ENCODE measurements at places on chromosomes 7 and 10.

DNA sequence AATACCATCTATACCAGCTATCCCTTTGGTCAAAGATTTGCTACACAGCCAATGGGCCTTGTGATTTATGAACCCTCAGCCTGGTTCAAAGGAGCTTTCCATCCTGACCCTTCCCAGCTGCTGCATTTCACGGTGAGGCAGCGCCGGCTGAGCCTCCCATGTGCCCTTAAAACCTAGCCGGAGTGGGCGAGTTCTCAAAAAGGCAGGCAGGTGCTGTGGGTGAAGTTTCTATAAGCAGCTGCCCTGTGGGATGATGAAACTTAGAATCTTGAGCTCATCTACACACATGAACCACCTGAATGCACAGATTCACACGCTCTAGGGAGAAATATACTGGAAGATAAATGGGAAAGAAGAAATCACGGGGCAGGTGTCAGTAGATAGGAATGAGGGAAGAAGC is 224.7 kb downstream of the MLLT10 start:
- no peak for DNase-seq

- no peak for DNase-seq
These were observed 353.1 kb downstream of the GATA3 start for GRCh38 chr10:8407501-8408021.

- DNase-seq: no peak
These were observed 145.1 kb upstream of the TMEM106B start for GRCh38 chr7:12066004-12066403.

DNA sequence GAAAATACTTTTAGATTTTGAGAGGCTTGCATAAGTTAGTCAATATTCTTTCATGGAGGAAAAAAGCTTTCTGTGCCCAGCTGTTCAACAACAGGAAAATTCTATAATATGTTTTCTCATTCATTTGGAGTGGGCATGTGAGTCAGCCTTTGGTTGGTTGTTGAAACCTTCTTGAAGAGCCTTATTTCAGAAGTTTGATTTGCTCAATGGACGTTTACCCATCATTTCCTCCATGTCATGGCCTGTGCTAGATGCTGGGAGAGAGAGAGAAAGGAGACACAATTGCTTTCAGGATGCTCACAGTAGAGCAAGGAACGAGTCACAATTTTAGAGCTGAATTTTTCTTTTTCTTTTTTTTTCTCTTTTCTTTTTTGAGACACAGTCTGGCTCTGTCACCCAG is 181.7 kb downstream of the PRKCQ start:
- no peak for DNase-seq

DNA sequence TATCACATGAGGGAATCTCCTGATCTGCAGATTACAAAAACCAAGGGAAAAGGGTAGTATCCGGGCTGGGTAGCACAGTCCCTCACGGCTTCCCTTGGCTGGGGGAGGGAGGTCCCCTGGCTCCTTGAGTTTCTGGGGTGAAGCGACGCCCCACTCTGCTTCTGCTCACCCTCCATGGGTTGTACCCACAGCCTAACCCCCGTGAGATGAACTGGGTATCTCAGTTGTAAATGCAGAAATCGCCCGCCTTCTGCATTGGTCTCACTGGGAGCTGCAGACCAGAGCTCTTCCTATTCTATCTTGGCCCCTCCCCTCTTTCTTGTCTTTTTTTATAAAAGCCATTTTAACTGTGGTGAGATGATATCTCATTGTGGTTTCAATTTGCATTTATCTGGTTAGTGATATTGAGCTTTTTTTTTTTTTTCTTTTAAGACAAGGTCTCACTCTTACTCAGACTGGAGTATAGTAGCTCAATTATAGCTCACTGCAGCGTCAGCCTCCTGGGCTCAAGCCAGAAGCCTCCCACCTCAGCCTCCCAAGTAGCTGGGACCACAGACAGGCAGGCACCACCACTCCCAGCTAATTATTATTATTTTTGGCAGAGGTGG is 87.8 kb downstream of the ABCC2 start:
- no peak for DNase-seq

DNA sequence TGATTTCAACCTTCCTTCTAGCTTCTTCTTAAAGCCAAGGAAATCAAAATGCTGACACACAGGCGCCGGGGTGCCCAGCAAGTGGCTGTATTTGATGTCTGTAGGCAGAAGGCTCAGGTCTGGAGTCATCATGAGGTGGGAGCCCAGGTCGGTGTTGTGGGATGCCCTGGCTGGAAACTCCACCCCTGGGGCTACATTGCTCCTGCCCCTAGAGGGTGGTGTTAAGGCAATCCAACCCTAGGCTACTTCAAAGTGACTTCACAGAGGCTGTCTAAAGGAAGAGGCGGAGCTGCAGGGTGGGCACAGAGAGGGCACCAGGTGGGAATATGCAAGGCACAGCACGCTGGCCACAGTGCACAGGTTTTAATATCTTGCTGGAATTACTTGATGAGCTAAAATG is 200.9 kb downstream of the ADAM12 start:
- no peak for DNase-seq

DNA sequence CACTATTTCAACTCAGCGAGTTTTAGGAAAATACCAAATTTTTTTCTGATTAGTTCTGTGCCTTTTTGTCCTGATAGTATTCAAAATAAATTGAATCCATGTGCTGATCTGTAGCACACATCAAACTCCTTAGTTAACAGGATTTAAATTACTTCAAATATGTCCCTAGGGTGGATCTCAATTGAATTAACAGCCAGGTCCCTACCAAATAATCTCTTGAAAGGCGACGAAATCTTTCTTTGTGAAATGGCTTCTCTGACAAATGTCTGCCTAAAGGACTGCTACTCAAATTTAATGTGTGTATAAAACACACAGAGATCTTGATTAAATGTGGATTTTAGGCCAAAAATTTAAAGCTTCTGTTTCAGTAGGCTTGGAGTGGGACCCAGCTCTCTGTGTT is 989.6 kb upstream of the KCND2 start:
- no peak for DNase-seq

- no peak for DNase-seq
These were observed 139.0 kb downstream of the ELFN1 start for GRCh38 chr7:1809070-1809469.

DNA sequence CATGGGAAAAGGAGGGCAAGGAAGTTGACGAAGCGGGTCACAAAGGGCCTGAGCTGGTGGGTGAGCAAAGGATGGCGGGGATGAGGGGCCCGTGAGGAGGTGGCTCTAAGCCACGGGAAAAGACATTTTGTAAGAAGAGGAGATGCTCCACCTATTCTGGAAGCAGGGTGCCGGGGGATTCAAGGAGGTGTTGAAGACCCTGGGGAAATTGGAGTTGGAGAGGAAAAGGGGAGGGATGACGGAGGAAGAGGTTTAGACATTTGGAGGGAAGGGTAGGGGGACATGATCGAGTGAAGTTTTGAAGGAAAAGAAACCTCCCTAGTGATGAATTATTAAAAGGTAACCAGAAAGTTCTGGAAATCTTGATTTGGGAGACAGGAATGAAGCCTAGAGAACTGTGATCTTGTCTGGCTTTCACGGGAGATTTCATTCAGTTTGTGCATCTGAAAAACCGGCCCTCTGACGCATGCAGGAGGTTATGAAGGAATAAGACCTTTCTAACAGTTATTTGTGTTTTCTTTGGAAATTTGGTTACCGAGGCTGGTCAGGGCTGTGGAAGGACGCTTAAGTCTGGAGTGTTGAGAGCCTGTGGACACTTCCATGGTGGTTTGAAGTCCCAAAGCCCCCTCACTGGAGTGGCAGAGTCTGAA is 1.4 kb downstream of the SMO start:
- DNase-seq: no peak

- DNase-seq: no peak
These were observed 275.1 kb downstream of the MAD1L1 start for GRCh38 chr7:1957471-1958225.

DNA sequence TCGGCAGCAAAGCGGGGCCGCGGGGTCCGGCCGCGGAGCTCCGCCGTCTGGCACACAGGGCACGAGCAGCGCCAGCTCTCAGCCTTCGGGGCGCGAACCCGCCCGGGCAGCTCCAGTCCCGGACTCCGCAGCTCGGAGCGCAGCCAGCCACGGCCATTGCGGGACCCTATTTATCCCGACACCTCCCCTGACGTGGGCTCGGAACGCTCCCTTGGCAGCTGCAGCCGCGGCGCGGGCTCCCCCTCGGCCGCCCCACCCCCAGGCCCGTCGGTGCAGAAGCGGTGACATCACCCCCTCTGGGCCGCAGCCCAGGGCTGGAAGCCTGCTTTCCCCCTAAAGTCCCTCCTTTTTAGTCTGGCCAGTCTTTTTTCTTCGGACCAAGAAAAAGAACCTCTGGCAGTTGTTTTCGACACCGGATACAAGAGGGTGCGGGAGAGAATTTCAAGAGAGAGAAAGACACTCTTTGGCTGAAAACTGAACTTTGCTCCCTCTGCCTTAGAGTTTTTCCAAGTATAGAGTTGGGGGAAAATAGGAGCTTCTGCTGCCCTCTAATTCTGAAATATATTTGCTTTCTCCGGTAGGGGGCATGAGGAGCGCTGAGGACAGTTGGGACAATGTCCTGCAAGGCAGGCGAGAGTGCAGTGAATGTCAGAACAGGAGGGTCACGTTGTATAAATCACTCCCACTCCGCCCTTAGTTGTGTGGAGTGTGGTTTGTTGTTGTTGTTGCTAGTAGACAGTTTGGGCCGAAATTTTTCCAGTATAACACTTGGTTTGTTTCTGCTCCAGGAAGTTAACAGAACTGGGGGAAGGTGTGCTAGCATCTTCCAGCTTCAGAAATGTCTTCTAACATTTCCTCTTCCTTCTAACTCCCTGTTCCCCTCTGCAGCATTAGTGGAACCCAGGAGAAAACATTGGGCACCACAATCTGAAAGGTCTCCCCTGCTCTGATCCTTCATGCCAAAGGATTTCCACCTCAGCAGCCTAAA is at the start of gene SFRP4:
TSS of gene SFRP4 (minus strand) at position 145 of the 988 bp plus-strand sequence. CDS start 280 bp downstream, outside the sequence.
- DNase-seq: no peak

- DNase-seq: no peak
These were observed 52.7 kb upstream of the ELN start for GRCh38 chr7:73974948-73975926.

GRCh38 chr7:56105508-56105907 is 768 bp downstream of the CHCHD2 start:
- DNase-seq: peak; percentile 41

- no peak for DNase-seq
These were observed 141.1 kb downstream of the CDK14 start for GRCh38 chr7:90736968-90737939.

- no peak for DNase-seq
These were observed 39.9 kb upstream of the AGK start for GRCh38 chr7:141511316-141511675.

DNA sequence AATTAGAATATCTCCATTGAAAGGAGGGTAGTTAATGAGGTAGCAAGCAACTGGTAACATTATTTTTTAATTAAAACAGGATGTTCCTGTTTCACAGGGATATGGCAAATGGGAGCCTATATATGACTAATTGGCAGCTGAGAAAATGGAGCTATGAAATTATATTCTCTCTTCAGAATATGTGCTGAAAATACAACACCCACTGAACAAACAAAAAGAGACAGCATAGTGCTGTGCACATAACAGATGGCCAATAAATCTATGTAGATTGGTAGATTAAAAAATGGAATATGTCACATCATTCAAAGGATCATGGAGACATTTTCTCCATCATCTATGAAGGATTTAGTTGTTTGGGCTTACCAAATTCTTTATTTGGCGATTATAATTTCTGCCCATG is 362.0 kb downstream of the GPR37 start:
- no peak for DNase-seq

- no peak for DNase-seq
These were observed 45.3 kb upstream of the PIK3AP1 start for GRCh38 chr10:96765406-96766240.

DNA sequence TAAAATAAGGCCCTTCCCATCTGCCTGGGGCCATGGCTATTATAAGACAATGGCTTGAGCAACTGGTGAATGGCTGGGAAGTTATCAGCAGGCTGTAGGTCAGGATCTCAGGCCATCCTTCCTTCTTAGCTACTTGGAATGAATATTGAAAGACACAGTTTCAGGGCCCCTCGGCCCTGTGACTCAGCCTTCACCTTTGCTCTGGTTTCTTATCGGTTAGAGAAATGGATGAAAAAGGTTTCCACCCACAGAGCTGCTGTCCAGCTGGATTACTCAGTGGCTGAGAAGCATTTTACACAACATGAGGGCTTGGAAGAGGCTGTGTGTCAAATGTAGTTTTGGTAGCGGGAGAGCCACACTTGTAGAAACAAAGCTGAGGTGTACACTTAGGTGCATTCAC is 9.4 kb downstream of the ACSL5 start:
- DNase-seq: no peak

DNA sequence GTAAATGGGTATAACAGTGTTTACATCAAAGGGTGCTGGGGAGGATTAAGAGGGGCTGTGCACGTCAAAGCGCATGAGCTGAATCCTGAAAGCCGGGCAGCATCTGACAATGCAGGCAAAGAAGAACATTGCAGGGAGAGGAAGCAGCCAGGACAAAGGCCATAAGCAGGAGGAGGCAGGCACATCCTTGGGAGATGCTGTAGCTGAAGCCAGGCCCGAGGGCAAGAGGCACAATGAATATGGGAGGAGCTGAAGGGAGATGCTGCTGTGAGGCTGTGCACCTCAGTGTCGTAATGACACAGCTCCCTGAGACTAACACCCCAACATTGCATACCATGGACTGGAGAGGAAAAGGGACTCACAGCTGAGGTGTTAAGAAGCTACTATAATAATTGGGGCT is 129.2 kb downstream of the BTAF1 start:
- DNase-seq: no peak

GRCh38 chr10:80416479-80417098 is 8.2 kb downstream of the PRXL2A start:
- DNase-seq: no peak

DNA sequence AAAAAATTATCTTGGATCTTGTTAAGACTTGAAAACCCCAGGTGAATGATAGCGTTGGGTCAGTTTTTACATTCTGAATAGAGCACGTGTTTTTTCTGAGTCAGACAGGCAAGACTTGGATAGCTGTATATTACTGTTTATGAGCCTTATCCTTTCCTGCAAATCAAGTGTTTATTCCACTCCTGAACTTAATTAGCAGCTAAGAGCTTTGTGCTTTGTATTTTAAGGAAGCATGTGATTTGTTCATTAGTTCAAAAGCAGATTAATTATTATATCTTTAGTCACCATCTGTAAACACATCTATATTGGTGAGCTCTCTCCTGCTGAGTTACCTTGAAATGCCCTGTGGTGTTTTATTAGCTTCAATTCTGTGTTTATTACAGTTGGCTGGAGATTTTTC is 98.6 kb upstream of the PRPS1L1 start:
- no peak for DNase-seq

- no peak for DNase-seq
These were observed at the start of gene NUDT13 for GRCh38 chr10:73110345-73110849. NUDT13 (plus strand) TSS chr10:73110455; CDS start chr10:73114366, 3,911 bp downstream.

DNA sequence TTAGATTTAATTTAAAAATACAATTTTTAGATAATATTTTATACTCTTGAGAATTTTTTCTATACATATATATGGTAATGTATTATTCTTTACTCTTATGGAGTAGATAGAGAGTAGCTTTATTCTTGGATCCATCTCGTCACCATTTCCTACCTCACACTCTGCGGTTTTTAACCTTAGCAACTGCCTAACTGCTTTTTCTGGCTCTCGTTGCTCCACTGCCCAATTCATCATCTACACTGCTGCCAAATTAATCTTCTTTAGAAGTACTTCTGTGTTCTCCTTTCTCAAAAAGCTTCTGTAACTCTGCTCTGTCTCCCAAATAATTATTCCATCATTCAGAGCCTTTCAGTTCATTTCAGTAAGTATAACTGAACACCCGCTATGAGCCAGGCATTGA is 35.3 kb downstream of the CAPZA2 start:
- no peak for DNase-seq
